ENCODE measurements at places on chromosomes 4 and X.

DNA sequence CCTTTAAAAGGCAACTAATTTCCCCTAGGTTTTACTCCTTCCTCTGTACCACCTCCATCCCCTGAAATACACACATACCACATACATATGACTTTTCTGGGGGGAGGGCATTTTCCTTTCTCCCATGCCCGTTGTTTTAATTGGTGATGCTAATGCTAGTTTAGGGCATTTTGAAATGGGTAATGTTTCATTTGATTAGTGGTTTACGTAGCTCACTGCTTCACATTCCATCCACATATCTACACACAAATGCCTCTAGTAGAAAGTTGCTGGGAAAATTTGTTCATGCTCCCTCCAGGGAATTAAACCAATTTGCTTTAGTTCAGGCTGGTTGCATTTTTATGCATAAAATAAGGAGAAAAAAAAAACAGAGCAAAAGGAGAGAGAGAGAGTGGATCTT lies 231.2 kb downstream of the FRAS1 start:
- DNase-seq, result no peak

GRCh38 chrX:96102997-96103396 lies 581.6 kb upstream of the DIAPH2 start:
- DNase-seq, result no peak

DNA sequence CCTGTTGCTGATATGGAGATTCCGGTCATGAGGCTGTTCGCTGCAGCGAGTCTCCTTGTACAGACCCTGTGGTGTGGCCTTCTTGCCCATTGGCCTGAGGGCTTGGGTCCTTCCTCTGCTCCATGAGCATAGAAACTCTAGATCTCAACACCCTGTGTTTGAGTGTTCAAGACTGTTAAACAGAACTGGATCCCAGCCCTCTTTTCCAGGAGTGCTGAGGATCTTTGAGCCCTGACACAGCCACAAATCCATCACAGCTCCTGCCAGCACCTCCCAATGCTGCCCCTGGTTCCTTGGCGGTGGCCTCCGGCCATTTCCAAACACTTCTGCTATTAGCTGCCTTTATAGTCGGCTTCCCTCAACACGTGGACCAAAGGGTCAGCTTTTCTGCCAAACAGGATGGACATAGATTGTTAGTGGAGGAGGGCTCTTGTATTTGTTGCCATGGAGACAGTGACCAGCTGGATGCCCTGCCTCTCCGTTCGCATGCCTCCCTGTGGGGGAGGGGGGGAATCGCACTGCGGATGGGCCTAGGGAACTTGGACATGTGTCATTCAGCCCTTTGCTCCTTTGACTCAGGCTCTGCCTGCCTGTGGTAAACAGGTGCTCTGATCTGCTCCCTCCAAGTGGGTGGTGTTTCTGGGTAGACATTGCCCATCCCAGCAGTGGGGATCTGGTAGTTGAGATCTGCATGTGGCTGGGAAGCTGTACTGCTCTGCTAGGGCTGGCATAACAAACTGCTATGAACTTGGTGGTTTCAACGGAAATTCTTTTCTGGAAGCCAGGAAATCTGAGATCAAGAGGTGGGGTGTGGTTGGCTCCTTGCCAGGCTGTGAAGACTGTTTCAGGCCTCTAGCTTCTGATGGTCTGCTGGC lies 6.9 kb upstream of the WDR1 start:
- no peak for DNase-seq

- DNase-seq, result no peak
These were observed 499.7 kb upstream of the POU3F4 start for GRCh38 chrX:83008415-83008814.

DNA sequence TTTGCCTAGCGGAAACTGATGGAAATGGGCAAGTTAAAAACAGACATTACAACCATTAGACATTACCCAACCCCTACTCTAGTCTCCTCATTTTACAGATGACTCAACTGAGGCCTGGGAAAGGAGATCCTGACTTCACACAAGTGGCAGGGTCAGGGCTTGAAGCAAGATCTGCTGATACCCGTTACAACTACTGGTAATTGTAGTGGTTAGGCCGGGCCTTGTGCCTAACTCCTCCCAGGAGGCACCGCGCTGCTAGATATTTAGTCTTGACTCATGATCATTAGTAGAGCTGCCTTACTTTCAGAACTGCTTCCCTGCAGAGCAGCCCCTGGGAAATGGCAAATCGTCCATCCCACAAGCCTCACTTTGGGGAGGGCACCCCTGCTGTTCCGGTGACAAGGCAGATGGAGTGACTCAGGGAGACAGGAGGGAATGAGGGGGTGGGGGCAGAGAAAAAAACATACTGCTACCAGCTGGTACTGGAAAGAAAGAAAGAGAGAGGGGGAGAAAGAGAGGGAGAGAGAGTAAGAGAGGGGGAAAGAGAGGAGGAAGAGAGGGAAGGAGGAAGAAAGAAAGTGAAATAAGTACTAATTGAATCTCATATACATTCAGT lies 12.2 kb downstream of the ARHGEF6 start:
- DNase-seq, result peak; percentile 27

GRCh38 chrX:154750301-154751202 lies at the start of gene GAB3:
TSS of gene GAB3 (minus strand) at chrX:154751077. CDS start at chrX:154751025, 52 bp downstream.
- DNase-seq, result no peak

GRCh38 chrX:38225093-38225492 lies 4.4 kb upstream of the SRPX start:
- no peak for DNase-seq

- DNase-seq, result no peak
These were observed 543.0 kb downstream of the SPRY1 start for GRCh38 chr4:123939621-123940020.

GRCh38 chr4:72513227-72513626 lies 55.8 kb downstream of the ADAMTS3 start:
- DNase-seq, result no peak

DNA sequence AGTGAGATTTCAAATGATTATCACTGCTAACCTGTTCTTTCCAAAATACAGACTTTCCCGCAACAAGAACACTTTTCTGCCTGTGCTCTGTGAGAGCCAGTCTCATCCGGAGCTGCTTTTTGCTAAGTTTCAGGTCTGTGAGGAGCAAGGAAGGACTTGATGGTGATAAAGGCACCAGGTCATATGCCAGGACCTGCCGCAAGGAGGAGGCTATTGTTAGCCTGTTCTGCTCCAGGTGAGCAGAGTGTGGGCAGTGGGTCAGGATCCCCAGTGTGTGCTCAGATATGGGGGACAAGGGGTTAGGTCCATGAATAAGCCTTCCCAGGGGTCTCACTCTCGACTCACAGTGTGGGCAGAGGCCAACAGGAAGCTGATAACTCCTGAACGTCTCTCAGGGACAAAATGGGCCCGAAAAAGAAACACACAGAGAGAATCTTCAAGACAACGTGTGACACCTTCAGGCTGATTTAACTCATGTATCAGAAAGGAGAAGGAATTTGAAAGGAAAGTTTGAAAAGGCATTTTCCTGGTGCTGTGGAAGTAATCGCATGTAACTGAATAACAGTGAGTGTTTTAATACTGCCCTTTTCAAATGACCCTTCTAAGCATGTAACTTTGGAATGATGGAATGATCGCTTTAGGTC lies 57.7 kb upstream of the PDLIM3 start:
- no peak for DNase-seq

DNA sequence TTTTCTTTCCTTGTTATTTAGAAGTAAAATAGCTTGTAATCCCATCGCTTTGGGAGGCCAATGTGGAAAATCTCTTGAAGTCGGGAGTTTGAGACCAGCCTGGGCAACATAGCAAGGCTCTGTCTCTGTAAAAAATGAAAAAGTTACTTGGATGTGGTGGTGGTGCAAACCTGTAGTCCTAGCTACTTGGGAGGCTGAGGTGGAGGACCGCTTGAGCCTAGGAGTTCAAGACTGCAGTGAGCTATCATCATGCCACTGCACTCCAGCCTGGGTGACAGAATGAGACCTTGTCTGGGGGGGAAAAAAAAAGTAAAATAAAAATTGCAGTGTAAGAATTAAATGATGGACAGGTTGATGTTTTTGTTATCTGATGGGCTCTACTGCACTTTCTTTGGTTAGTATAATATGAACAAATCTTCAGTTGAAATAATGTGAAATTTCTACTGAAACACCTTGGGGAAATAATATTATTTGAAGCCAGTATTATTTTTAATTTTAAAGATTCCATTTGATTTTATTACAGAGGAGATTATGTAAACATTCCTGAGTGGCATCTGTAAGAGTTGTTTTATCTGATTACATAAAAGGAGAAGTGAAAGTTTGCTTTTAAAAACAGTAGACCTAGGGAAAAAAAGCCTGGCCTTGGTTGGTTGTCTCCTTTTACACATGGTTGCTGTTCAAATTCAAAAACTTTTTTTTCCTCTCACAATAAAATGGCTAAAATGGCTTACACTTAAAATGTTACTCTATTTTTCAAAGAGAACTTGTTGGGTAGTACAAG lies 10.5 kb upstream of the NDUFC1 start:
- DNase-seq, result no peak

Measured in activated CD4-positive, alpha-beta T cell treated with anti-CD3 and anti-CD28 coated beads for 24 hours (primary cell).